Fibroblast of mammary gland (primary cell): ENCODE measurements at places on chromosomes 3 and 15.

DNA sequence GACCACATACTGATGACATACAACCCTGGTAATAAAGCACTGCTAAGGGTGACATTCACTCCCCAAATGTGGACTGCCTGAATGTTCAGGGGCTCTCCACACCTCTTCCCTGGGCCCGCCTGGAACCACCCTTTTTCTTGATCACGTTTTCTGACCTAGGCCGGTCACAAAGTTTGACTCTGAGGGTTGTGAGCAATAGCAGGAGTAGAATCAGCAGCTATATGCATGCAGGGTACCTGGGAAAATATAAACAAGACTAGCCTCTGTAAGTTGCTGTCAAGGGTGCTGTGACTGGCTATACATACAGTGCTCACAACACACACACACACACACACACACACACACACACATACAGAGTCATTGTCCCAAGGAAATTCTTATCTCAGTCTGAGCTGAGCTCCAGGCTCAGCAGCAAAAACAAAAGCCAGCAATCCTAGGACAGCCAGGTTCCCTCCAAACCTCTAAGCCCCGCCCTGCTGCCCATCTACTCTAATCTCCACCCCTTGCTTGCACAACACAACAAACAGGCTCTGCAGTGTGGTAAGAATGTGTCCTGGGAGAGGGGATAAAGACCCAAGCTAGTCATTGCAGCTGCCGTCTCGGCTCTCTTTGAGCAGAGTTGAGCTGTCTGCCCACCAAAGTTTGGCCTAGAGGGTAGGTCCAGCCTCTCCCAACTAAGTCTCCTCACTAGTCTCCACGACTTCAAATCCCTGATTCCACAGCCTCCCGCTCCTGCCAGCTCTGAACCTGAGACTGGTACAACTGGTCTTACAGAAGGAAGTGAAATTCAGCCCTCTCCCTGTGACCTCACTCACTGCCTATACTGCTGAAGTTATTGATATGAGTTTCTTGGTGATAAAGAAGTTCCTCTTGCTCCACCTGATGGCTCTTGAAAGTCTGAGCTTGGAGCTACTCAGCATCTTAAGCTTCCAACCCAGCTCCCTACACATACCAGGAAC, 2.2 kb downstream of the BMF start:
- peak; percentile 53 for DNase-seq

- DNase-seq, result no peak
Observed at GRCh38 chr15:62515696-62516395, 350.8 kb upstream of the C2CD4B start.

- no peak for DNase-seq
Observed at GRCh38 chr3:122263974-122264588, 61.0 kb upstream of the CSTA start.

DNA sequence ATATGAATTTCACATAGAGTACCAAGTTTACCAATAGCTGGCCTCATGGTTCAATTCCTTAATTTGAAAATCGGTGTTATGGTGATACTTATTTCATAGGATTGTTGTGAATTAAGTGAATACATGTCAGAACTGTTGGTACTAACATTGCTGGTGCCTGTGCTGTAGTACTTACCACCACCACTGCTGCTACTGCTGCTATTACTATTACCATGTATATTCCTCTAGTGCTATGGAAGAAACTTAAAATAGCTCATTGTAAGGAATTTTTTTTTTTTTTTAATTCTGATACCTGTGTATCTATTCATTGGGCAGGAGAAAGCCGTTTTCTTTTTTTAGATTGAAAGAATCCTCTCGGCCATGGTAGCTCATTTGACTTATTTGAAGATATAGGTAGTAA, 3.6 kb downstream of the FYTTD1 start:
- DNase-seq, result peak; percentile 7

- DNase-seq, result peak; percentile 92
Observed at GRCh38 chr3:70811880-70812279, 499.4 kb upstream of the MDFIC2 start.

GRCh38 chr3:194521510-194522260, 34.9 kb upstream of the ATP13A3 start:
- DNase-seq, result peak; percentile 96
